ENCODE measurements at places on chromosomes 4 and X.
A peak's percentile ranks its signal among the peaks of the same experiment; 100 is the strongest.

- DNase-seq = no peak
Observed at GRCh38 chrX:20399728-20400414, 133.2 kb upstream of the RPS6KA3 start.

GRCh38 chr4:5237086-5237660, 185.9 kb downstream of the STK32B start:
- DNase-seq = no peak

- no peak for DNase-seq
Observed at GRCh38 chr4:151021637-151022334, 6.7 kb upstream of the LRBA start.

GRCh38 chr4:113256946-113257345, 207.5 kb downstream of the ANK2 start:
- no peak for DNase-seq

DNA sequence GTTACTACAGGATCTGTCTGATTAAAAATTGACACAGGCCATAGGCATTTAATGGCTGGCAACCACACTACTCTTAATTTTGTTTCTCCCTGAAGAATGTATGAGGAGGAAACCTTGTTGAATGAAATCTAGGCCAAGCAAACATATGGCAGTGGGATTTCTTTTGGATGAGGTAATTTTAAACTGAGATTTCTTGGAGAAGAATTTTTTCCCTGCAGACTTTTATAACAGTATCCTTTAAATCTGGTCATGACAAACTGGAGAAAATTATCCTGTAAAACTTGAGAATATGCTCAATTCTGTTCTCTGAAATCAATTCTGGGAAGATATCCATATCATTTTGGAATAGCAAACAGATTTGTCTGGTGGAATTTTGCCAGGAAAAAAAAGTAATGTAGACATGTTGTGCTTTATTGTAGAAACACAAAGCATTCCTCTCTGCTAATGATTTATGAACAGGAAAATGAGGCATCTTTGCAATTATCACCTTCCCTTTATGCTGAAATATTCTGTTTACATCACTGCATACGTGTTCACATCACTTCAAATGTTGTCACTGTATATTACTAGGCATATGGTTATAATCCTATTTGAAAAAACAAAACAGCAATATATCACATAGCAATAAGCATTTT, 108.3 kb upstream of the ARSJ start:
- peak; percentile 72 for DNase-seq

- no peak for DNase-seq
Observed at GRCh38 chr4:88672987-88673386, 24.6 kb downstream of the NAP1L5 start.

DNA sequence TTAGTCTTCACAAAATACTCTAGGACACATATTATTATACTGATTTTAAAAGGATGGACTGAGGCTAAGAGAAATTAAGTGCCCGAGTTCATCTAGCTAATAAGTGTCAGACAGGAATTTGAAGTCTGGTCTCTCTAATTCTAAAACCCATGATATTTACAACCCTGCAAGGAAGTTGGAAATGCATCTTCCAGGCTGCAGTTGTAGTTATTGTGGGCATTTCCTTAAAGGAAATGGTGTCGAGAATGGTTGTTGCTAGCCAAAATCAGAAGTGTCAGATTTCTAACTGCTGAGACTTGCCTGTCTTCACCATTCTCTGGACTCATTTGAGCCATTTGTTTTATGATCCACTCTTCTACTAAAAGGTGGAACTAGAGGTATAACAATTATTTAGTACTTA, 82.5 kb downstream of the FAT4 start:
- DNase-seq = no peak

DNA sequence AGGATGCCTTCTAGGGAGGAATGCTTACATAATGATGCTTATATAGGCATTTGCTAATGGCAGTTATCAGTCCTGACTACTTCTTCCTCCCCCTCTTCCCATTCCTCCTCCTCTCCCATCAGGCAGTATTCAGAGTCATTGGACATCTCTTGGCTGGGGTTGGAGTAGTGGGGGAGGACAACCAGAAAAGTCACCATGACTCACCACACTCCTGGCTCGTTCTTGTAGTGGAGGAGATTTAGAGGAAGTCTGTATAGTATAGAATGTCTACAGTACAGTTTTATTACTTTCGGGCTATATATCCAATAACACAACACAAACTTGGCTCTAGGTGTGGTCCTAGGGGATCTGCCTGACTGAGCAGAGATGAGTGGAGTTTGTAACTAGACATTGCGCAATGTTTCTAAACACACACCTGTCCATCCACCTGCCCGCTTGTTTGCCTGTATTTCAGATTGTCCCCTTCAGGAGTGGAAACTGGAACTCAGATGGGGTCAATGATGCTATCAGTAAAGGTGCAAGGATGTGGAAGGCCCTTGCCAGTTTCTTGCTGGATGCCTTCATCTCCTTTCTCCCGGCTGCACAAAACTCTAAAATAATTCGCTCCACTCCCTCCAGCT, 27.9 kb upstream of the KIAA1210 start:
- no peak for DNase-seq
